ENCODE measurements at places on chromosomes 4 and X. TPM values are rescaled to one million over a fixed set of nuclear protein-coding genes. Genes with fewer than 3 reads are reported as not detected.

DNA sequence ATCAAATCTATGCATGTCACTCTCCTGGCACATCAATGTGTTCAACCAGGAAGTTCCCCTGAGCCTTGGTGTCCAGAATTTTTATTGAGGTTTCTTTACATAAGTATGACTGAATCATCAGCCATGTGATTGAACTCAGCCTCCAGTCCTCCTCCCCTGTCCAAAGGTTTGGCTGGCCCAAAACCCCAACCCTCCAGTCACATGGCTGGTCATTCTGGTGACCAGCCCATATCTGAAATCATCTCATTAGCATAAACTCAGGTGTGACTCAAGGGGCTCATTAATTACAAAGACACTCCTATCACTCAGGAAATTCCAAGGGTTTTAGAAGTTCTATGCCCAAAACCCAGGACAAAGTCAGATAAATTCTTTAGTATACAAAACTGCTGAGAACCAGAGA, 20.6 kb upstream of the SUPT20HL2 start:
- peak; percentile 30 for DNase-seq

GRCh38 chr4:120769227-120769626, 153.3 kb downstream of the PRDM5 start:
- peak; percentile 48 for DNase-seq

- no peak for DNase-seq
Measured at GRCh38 chr4:113293043-113293560, 243.6 kb downstream of the ANK2 start.

GRCh38 chr4:165248102-165248501, 40.7 kb downstream of the KLHL2 start:
- DNase-seq = no peak

DNA sequence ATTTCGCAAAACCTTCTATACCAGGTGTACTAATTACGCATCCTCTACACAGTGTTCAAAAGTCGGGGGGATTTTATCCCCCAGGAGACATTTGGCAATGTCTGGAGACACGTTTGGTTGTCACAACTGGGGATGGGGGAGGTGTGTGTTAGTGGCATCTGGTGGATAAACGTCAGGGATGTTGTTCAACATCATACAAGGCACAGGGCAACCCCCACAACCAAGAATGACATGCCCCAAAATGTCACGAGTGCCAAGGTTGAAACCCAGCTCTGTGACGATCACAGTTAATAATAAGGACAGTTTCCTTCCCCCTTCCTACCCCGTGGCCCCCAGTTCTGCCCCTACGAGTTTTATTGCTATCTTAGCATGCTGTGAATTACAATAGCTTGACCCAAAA, 15.9 kb upstream of the SEL1L3 start:
- DNase-seq = no peak

GRCh38 chrX:9379697-9380551, 84.9 kb upstream of the TBL1X start:
- DNase-seq = peak; percentile 58

DNA sequence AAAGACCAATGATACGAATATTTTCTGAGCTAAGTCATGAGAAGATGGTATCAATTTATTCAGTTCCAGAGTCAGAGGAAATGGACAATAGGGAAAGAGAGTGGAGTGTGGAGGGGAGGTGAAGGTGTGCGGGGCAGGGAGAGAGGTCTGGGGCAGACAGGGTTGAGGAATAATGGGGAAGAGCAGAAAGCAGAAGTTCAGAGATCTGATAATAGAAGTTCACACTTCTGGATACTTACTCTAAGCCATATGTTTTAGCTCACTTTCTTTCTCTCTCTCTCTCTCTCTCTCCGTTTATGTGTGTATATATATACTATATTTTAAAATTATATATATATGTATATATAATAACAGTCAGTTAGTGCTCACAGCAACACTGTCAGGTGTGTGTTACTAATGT, 40.4 kb downstream of the FOXR2 start:
- DNase-seq = no peak

GRCh38 chrX:46913667-46914066, 1.4 kb downstream of the JADE3 start:
- DNase-seq = no peak

DNA sequence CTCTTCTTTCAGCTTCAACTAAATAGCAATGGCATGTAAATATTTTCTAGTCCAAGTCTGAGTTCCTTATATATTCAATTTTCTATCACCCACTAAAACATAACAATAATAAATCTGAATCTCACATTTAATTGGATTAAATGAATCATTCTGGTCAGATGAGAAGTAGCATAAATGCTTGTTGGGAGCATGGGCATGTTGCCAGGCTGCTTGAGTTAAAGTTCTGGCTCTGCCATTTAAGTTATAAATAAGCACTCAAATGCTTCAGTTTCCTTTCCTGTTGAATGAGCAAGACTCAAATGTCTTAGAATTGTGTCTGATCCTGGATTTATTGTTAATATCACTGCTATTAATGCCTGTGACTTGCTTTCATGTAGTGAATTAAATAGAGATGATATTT, 496.3 kb downstream of the STPG2 start:
- DNase-seq = no peak

GRCh38 chr4:14087921-14088320, 460.4 kb upstream of the BOD1L1 start:
- DNase-seq = no peak

GRCh38 chr4:3316146-3316545, 23.3 kb downstream of the RGS12 start:
- DNase-seq = no peak

DNA sequence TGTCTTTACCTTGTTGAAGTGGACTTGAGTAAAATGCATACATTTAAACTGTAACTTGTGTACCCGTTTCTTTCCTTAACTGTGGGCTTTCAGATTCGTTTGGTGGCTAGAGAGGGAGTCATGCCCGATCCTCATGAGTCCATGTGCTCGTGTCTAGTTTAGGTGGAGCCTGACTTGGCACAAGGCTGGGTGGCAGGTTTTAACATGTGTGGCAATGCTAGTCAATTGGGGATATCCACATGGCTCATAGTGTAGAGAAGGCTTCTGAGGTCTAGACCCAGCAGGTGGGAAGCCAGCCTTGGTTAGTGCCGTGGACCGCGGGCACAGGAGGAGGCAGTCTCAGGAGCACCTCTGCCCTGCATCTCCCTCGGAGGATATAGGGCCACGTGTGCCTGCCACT, 48.5 kb upstream of the CLCN4 start:
- no peak for DNase-seq

DNA sequence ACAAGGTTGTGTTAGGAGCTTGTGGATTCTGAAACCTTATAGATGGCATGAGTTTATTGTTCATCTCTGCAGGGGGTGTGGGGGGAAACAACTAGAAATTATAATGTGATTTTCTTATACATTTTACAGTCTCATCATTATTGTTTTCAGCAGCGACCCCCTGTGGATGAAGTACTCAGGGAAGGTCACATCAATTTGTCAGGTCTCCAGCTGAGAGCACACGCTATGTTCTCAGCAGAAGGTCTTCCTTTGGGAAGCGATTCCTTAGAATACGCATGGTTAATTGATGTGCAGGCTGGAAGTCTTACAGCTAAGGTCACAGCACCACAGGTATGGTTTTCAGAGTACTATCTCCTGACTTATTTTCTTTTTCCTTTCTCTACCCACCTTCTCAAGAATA, 72.2 kb downstream of the BLTP1 start:
- DNase-seq = no peak

GRCh38 chrX:121649417-121649816, 602.0 kb downstream of the GLUD2 start:
- DNase-seq = no peak

Gene NAT8L
- total RNA-seq = 3.0 TPM

Gene XKRX
- total RNA-seq = 0.30 TPM

Gene IL2RG
- not detected for total RNA-seq

Gene TSPAN6
- 16.9 TPM for total RNA-seq

Gene TMEM128
- 50.6 TPM for total RNA-seq

Gene ERCC6L
- total RNA-seq = 3.4 TPM

Measured in Caki2 (cell line).